Stimulated activated CD4-positive, alpha-beta T cell treated with anti-CD3 and anti-CD28 coated beads, Interleukin-2, amount 100 ng/mL, for 48 hours (primary cell): ENCODE measurements at places on chromosomes 1 and 21.

GRCh38 chr1:91031081-91031480 is 9.2 kb upstream of the ZNF644 start:
- DNase-seq: no peak

DNA sequence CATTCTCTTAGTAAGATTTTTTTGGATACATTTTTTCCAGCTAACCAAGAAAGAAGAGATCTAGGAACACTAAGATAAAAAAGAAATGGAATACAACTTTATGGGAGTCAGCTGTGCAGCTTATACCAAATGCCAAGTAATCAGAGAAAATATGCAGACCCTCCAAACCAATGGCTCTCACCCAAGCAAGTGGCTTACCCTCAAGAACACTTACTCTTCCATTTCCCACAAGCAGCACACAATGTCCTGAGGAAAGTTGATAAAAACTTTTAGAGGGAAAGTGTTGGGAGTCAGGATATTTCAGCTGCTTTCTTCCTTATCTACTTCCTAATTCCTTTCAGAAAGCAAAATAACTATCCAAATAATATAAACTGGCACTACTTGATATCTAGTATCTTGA is 631.8 kb downstream of the RWDD3 start:
- no peak for DNase-seq

GRCh38 chr1:157090196-157090647 is 9.4 kb downstream of the ETV3L start:
- peak; percentile 94 for DNase-seq

DNA sequence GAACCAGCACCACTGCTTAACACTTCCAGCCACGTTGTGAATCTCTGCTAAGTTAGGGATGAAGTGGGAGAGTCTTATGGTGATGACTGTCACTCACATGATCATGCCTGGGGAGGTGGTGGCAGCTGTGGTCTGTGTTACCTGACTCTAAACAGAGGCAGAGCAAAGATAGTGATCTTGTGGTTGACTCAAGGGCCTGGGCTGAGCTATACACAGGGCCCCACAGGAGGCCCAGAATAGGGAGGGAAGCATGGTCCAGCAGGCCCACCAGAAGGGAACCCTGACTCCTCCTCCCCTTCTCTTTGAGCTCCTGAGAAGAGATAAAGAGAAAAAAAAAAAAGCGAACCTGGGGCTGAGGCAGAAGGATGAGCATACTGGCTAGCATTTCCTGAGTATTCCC is 55.0 kb downstream of the PLXNA2 start:
- no peak for DNase-seq

DNA sequence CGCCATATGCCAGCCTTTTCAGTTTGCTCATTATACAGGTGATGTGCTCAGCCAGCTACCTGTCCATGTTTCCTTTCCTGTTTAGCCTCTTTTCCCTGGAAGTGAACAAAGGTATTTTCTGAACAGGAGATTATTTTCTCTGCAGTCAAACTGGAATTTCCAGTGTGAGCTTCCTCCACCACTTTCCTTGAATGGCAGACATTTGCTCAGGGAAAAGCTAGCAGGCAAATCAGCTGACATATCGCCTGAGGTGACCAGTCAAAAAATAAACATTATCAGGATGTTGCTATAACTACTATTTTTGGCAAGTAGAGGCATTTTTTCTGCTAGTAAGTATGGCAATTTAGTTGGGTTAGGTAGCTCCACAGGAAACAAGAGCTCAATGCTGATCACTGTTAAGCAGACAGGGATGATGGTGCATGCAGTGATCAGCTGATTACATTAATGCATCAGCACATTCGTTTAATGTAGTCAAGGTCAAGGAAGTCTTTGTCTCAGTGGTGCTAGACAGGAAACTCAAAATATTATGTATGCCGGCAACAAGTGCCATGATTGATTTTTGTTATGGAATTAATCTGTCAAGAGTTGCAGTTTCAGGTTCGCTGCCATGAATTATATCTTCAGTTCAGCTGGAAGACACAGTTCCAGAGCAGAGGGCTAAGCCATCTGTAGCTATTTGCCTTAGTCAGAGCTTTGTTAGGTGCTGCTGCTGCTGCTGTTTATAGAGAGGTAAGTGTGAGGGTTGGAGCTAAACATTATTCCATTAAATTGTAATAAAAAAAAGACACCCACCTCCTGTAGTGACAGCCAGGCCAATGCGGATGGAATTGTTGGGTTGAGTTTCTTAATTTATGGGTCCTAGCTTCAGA is 179.7 kb upstream of the ST6GALNAC5 start:
- DNase-seq: no peak

- DNase-seq: no peak
Measured at GRCh38 chr1:43881415-43881814, 52.2 kb upstream of the ARTN start.

DNA sequence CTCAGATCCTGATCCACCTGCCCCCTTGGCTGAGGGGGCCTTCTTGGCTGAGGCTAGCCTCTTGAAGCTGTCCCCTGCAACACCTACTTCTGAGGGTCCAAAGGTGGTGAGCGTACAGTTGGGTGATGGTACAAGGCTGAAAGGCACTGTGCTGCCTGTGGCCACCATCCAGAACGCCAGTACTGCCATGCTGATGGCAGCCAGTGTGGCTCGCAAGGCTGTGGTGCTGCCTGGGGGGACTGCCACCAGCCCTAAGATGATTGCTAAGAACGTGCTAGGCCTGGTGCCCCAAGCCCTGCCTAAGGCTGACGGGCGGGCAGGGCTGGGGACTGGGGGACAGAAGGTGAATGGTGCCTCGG is 5.2 kb downstream of the ZNF687 start:
- no peak for DNase-seq

DNA sequence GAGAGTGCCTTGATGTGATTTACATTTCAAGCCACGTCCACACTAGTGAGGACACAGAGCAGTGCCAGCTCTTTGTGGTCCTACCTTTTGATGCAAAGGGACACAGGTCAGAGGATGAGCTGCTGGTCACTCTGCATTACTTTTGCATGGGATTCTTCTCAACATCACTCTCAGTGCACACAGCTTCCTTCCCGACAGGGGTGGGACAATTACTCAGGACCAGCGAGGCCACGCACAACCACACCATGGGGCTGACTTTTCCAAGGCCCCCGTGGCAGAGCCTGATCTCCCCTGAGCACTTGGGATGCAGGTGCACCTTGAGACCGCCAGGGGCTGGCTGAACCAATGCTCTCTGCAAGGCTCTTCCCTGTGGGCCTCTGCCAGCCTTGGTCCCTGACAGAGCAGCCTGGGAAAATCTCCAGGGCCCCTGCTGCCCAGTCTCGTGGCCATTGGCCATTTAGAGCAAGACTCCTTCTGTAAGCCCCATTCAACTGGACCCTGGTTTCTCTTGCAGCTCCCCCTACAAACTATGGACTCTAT is 13.2 kb upstream of the PRAMEF12 start:
- DNase-seq: no peak

- no peak for DNase-seq
Measured at GRCh38 chr1:236303675-236304074, 21.9 kb upstream of the ERO1B start.

DNA sequence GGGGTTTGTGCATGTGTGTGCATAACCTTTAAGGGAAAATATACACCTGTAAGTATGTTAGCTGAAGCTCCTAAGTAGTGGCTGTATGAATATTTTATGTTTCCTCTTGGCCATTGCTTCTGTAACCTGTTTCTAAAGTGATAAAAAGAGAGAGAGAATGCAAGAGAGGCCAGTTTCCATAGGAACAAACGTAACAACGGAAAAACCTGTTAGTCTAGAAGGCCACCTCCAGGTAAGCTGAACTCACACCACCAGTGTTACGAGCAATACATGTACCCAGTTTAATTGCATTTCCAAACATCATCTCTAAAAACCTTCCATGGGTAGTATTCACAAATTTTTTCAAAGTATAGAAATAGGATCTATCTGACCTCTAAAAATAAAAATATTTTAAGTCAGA is 63.1 kb downstream of the PLPPR4 start:
- no peak for DNase-seq

DNA sequence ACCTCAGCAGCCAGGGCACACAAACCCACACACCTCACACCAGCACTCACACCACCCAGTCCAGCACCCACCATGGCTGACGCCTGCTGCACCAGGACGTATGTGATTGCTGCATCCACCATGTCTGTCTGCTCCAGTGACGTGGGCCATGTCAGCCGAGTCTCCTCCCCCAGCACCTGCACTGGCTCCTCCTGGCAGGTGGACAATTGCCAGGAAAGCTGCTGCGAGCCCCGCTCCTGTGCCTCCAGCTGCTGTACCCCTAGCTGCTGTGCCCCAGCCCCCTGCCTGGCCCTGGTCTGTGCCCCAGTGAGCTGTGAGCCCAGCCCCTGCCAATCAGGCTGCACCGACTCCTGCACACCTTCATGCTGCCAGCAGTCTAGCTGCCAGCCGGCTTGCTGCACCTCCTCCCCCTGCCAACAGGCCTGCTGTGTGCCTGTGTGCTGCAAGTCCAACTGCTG is at the start of gene KRTAP10-8:
KRTAP10-8 (plus strand) TSS at position 51 of the 458 bp plus-strand sequence; CDS start at position 73, 22 bp downstream.
- DNase-seq: no peak

- DNase-seq: no peak
Measured at GRCh38 chr1:237112663-237113062, 70.7 kb downstream of the RYR2 start.

DNA sequence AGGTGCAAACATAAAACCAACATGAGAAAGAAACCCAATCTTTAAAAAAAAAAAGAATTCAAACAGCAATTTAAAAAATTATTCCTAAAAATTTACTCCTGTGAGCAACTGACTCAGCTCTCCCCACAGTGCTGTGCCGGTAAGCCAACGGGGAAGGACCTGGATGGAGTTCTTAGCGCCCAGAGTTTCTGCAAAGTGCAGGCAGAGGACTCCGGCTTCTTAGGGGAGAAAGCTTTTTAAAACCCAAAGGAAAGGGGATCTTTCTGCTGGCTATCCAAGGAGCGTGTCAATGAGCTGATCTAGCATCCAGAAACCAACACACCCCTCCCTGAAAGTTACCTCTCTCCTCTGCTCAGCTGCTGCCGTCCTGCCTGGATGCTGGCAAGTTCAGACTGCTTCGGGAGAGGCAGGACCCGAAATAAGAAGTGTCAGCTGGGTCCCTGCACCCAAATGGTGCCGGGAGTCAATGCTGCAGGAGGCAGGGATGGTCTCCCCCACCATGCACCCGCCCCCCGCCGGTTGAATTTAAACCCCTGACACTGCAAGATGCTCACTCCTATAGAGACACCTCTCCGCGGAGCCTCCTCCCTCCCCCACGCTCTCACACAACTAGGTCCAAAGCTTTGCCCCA is 32.2 kb upstream of the H6PD start:
- DNase-seq: no peak

DNA sequence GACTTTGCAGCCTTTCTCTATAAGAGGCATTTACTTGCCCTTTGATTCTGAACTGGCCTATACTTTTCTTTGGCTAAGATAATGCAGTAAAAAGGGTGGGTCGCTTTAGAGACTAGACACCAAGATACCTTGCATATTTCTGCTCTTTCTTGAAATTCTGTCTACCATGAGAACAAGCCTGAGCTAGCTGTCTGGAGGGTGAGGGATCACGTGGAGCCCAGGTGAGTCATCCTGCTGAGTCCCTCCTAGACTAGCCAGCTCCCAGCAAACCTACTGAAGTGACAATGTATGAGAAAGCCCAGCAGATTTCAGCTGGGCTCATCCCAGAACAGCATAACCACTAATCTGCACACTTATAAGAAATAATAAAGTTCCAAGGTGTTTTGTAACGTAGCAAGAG is 408.0 kb upstream of the KAZN start:
- DNase-seq: no peak

GRCh38 chr1:12244585-12244984 is 14.8 kb downstream of the VPS13D start:
- DNase-seq: no peak

DNA sequence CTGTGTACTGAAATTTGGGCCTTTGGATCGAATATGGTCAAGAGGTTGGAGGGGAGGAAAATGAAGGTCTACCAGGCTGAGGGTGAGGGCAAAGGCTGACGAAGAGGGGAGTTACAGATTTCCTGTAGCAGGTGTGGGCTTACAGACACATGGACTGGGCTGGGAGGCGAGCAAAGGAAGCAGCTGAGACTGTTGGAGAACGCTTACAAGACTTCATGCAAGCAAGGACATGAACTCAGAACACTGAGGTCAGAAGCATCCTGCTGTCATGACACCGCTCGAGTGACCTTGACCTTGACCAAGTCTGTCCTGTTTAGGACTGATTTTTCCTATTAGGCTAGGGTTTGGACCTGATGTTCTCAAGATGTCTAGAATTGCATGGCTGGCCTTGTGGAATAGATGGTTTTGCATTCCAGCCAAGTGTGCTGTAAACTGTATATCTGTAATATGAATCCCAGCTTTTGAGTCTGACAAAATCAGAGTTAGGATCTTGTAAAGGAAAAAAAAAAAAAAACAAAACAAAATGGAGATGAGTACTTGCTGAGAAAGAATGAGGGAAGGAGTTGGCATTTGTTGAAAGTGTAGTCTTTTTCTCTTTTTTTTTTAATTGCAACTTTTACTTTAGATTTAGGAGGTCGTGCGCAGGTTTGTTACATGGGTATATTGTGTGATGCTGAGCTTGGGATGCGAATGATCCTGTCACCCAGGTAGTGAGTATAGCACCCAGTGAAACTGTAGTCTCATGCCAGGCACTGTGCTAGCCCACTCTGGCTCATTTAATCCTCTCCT is 5.8 kb downstream of the ELF3 start:
- no peak for DNase-seq
